ENCODE measurements at places on chromosomes 16 and 17.

DNA sequence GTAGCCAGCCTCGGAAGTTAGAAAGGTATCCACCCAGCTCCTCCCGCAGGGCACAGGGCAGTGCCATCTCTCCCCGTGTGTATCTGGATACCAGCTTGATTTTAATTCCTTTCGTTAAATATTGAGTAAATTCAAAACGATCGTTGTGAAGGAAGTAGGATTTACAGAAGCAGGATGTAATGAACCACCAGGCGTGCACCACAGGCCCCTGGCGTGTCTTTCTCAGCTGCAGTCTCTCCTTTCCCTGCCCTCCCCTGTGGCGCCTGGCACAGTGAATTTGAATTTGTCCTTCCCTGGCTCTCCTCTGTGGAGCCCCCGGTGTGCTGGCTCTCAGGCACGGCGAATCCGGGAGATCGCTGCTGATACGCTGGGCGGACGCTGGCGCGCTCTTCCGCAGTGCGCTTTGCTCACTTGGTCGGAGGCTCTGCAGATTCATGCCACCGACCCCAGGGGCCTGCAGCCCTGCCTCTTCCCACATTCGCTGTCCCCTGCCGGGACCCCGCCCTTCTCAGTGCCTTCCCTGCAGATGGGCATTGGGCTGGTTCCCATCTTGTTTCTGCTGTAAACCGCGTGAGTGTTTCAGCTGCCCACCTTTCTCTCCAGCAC lies 164.6 kb downstream of the RPTOR start:
- no peak for DNase-seq

- no peak for DNase-seq
Measured at GRCh38 chr16:53453928-53454327, 19.7 kb downstream of the RBL2 start.

DNA sequence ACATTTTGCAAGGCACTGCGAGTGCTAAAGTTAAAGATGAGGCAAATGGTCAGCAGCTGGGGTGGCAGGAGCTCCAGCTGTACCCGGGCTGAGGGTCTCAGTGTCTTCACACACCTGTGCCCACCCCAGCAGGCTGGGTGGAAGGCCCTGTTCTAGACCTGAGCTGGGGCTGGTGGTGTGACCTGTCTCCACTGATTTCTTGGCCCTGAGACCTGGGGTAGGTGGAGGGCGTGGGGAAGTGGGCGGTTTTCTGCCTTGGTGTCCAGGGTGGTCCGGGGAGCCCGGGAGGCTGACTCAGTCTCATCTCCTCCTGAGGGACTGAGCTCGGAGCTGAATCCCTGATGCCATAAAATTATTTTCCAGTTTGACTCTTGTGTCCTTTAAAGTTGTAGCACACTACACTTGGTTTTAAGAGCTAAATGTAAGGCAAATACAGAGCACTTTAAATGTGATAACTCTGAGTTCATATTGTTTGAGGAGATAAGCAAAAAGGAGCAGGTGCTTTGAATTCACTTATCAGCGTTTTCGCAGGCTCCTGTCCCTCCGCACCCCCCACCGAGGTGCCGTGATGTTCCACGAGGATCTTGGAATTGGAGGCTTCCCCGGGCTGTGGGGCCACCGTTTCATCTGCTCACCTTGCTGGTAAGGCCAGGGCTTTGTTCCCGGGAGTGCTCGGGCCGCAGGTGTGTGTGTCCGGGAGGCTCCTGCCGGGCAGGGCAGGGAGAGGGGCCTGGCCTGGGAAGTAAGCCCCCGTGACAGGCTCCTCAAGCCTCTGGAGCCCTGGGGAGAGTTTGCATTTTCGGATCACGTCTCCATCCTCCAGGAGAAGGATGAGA lies 117.0 kb downstream of the AATF start:
- no peak for DNase-seq

GRCh38 chr16:24935336-24935735 lies 79.8 kb downstream of the ARHGAP17 start:
- no peak for DNase-seq

GRCh38 chr17:21201874-21202273 lies 12.1 kb downstream of the TMEM11 start:
- no peak for DNase-seq

DNA sequence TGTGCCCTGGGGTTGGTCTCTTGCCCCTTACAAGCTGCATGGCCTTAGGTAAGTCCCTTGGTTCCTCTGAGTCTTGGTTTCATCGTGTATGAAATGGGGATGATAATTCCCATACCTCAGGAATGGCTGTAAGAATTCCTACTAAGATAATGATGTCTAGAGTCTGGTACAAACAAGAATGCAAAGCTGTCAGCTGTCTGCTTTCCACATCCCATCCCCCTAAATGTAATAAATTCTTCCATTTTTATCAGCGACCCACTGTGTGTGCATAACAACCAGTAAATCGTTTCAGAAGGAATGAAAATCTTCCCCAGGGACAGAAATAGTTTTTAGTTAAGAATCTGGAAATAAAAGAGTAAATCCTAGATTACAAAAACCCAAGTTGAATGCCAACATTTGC lies 95.4 kb downstream of the CPPED1 start:
- no peak for DNase-seq

GRCh38 chr17:35889818-35890773 lies 9.9 kb upstream of the CCL5 start:
- no peak for DNase-seq

DNA sequence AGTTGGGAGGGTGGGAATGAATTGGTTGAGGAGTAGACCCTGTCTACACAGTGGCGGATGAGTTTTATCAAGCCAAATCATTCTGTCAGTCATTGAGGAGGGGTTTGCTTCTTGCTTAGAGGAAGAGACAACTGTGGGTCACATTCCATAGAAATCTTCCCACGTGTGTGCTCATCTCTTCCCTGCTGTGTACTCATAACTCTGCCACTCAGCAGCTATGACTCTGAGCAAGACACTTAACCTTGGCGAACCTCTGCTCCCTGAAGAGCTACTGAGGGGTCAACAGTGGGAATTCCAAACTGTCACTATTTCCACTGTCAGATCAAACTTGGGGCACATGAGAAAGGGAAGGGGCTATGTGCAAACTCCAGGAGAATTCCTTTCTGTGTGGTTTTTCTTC lies 72.6 kb upstream of the COX10 start:
- no peak for DNase-seq

DNA sequence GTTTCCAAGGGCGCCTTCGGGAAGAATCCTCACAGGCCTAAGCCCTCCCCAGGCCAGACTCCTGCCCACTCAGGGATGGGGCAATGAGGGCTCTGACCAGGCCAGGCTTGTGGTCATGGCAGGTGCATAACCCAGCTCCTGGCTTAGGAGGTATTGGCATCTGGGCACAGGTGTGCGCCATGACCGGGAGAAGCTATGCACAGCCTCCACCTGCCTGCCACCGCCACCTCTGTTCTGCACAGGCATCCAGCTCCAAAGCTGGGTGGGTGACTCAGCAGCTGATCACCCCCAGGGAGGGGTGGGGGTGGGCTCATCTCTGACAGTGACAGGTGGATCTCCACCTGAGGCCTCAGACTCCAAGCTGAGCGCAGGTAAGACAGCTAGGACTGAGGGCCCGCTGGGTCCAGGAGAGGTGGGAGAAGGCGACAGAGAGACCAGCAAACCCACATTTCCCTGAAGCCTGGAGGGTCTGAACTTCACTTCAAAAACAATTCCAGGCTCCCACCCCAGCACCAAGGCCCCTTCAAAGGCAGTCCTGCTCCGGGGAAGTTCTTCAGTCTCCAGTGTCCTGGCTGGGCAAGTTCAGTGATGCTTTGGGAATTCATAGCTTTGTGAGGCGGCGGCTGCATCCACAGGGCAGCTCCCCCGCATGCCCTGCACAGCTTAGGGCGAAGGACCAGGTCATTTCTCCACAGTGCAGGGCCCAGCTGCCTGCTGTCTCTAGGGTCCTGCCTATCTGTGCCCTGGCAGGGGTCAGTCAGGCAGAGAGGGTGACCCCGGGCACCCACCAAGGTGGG lies 121.6 kb upstream of the SMURF2 start:
- DNase-seq, result no peak

- no peak for DNase-seq
Measured at GRCh38 chr16:14004031-14004728, 66.9 kb upstream of the MRTFB start.

GRCh38 chr16:12020009-12020408 lies 43.5 kb downstream of the SNX29 start:
- no peak for DNase-seq

DNA sequence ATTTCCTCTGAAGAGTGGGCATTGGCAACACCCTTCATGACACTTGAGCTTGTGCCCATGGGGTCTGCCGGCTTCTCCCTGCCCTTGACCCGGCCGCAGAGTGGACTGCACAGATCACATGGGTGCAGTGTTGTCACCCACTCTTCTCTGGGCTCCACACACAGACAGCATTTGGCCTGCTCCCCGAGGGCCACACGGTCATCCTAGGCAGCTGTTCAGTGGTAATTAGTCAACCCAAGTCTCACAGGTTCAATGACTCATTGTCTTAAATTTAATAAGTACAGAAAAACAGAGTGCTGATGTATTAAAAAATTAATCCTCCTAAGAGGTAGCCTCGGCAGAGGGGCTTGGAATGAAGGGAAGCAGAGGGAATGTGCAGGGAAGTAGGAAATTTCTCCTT lies 204.8 kb downstream of the MSI2 start:
- DNase-seq, result no peak

DNA sequence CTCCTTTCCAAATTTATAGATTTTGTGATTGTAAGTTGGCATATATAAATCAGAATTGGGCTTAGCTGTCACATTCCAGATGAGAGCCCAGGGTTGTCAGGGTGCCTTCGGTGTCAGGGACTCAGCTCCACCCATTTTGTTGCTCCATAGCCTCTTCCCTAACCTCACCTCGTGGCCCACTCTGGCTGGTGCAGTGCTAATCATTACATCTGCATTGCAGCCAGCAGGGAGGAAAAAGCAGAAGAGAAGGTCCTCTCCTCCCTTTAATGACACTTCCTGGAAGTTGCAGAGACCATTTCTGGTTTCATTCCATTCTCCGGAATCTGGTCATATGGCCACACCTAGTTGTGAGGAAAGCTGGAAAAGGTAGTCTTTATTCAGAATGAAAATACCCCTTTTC lies 113.3 kb downstream of the CCT6B start:
- no peak for DNase-seq

DNA sequence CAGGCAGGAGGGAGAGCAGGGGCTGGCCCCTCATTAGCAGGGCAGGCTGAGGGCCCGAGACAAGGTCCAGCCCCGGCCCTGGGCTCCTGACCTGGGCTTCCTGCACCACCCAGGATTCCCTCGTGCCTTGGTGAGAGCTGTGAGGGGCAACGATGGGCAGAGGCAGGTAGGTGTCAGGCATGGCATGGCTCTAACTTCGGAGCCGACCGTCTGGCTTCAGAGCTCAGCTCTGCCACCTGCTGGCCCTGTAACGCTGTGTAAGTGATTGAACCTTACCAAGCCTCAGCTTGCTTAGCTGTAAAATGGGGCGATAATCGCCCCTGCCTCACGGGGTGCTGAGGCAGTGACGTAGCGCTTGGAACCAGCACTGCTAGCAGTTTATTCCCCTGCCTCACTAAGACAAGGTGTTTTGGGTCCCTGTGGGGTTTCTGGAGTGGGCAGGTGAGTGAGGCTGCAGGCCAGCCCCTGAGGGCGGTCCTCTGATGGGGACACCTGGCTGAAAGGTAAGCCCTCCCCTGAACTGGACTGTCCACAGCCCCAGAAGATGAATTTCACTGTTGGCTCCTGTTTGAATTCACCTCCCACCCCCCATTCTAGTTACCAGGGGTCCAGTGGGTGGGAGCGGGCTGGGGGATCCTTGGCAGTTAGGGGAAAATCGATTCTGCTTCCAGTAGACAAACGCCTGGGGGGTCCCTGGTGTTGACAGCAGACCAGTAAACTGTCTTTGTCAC lies 184.8 kb upstream of the GSE1 start:
- DNase-seq, result no peak

DNA sequence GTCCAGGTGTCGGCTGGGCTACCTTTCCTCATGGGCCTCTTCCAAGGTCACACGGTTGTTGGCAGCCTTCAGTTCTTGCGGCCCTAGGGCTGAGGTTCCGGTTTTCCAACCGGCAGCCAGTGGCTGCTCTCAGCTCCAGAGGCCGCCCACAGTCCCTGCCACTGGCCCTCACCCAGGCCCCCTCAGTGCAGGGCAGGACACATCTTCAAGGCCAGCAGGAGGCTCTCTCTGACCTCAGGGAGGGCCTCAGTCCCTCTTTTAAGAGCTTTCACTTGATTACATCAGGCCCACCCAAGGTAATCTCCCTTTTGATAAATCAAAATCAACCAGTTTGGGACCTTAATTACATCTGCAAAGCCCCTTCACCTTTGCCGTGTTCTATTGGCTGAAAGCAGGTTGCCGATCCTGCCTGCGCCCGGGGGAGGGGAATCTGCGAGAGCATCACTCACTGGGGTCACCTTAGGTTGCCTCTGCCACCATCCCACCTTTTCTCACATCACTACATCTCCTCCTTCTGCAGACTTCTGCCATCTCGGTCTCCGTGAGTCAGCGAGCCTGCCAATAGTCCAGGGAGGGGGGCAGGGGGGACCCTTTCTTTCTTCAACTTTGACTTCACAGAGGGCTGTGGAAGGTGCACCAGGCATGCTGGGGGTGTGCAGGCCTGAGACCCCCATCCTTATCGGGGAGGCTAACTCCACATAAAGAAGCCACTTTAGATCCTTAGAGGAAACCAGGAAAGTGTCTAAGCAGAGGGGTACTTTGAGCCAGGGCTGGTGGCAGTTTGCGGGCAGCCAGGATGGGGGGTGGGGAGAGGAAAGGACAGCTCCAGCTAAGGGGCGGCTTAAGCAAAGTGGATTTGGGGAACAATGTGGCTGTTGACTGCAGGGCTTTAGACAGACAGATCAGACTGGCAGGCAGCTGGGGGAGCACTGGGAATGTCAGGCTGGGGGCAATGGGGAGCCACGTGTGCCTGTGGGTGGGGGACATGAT lies 28.8 kb upstream of the NXPH3 start:
- DNase-seq, result no peak

DNA sequence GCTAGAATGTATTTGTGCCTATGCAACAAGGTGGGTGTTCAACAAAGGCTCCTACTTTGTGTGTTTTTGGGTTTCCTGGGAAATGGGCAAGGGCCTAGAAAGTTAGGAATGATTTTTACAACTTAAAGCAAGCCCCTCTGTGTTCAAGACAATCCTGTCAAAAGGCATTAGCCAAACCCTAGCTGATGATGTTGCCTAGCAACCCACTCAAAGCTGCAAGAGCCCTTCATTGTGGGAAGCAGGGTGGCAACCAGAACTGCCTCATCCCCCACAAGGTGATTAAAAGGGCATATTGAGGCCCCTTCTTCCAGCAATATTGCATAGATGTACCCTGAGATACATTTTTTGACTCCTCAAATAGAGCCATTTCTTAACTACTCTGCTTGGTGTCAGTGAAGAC lies 16.0 kb upstream of the RASL10B start:
- DNase-seq, result no peak

- no peak for DNase-seq
Measured at GRCh38 chr17:38327936-38328335, 15.8 kb downstream of the GPR179 start.

- no peak for DNase-seq
Measured at GRCh38 chr16:30429418-30429677, 482 bp downstream of the DCTPP1 start.

DNA sequence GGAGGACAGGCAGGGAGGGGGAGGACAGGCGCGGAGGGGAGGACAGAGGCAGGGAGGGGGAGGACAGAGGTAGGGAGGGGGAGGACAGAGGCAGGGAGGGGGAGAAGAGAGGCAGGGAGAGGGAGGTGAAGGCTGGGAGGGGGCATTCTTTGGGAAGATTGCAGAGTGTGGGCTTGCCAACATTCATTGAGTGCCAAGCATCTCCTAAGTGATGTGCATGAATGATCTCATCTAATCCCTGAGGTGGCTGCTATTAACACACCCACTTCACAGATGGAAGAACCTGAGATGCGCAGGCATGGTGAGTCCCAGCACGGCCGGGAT lies 58.3 kb downstream of the NT5M start:
- no peak for DNase-seq

- DNase-seq, result no peak
Measured at GRCh38 chr16:56749672-56750491, 20.0 kb downstream of the NUP93 start.

- DNase-seq, result no peak
Measured at GRCh38 chr17:21510686-21511362, 134.7 kb downstream of the KCNJ12 start.

Data from activated naive CD8-positive, alpha-beta T cell treated with anti-CD3 and anti-CD28 coated beads, Interleukin-2, amount 50 U/mL, for 16 hours (primary cell).